ENCODE measurements at places on chromosomes 1 and 21.

DNA sequence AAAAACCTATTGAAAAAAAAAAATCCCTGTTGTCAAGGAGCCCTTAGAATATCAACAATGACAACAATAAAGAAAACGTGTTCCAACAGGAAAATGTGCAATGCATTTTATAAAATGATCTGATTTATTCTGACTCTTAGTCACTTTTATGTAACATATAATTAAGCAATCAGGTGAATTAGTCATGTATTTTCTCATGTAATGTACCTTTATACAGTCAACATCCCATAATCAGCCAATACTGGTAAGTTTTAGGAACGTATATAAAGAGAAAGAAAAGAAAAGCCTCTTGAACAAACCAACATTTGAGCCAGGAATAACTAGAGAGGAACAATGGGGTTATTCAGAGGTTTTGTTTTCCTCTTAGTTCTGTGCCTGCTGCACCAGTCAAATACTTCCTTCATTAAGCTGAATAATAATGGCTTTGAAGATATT lies at the start of gene CLCA4:
Gene CLCA4, plus strand, starts transcription at position 292 of the 435 bp plus-strand sequence. Its CDS starts 42 bp downstream, at position 334.
- no peak for DNase-seq

DNA sequence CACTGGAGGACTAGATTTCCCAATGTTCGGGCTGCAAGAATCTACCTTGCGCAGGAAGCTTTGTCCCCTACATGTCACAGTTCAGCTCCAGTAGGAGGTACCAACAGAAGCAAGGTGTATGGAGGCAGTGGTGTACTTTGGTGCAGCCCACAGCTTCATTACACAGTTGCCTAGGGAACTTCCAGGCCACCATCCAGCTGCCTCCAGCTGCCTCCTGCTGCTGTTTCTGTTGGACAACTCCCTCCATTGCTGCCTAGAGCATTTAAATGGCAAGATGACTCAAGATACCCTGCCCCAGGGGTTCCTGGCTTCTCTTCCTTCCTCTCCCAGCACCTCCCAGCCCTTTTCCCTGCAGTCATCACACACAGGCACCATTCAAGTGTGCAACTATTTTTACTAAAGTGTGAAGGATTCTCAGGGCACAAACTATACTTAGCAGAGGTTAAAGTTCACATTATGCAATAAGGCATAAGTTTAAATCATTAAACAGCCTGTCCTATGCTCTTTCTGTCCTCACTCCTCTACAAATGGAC lies 39.0 kb upstream of the ATP1A1 start:
- DNase-seq = no peak

- no peak for DNase-seq
These were observed 2.8 kb downstream of the MAP3K7CL start for GRCh38 chr21:29133241-29133640.

DNA sequence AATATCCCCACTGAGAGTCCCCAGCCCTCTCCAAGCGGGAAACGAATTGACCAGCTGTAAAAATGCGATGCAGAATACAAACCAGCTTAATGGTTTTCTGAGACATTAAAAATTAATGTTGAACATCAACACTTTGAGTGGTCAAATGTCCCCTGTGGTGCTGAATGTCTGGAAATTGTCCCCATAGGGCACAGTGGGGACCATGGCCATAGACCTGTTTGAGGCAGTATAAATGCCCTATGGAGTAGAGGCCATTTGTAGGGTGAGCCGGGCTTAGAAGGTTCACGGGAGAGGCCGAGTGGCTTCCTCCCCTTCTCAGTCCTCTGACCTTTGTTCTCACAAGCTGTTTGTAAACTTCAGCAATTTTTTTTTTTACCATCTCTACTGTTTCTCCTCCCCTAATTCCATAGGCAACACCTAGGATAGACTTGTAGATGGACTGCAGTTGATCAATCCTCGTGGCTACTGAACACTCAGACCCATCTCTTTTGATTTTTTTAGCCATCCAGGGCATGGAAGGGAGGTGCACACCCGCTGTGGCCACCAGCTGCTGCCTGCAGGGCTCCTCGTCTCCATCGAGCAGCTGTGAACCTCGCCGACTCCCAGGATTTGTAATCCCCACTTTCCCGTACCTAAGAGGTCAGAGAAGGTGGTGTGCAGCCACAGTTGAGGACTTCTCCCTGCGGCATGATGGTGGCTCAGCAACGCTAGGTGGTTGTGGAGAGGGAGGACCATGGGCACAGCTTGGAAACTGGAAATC lies 41.0 kb downstream of the KAZN start:
- no peak for DNase-seq

GRCh38 chr21:37202221-37203110 lies 64.7 kb downstream of the VPS26C start:
- DNase-seq = no peak

GRCh38 chr1:28782011-28782410 lies 30.0 kb upstream of the OPRD1 start:
- no peak for DNase-seq

GRCh38 chr1:6912518-6912917 lies 127.3 kb downstream of the CAMTA1 start:
- DNase-seq = no peak

- no peak for DNase-seq
These were observed 1.1 kb downstream of the RGS16 start for GRCh38 chr1:182602935-182603645.

GRCh38 chr1:173240609-173241008 lies 33.5 kb upstream of the TNFSF4 start:
- no peak for DNase-seq

GRCh38 chr1:246001837-246002230 lies 505.2 kb downstream of the SMYD3 start:
- DNase-seq = no peak

GRCh38 chr1:173392895-173393658 lies 84.1 kb upstream of the PRDX6 start:
- no peak for DNase-seq
